Smooth muscle cell of the pulmonary artery (primary cell): ENCODE measurements at places on chromosomes 5 and 9. TPM values are rescaled to one million over a fixed set of nuclear protein-coding genes. Genes with fewer than 3 reads are reported as not detected.

MYMK gene
- not detected in 2 replicates for total RNA-seq

CAVIN4 gene
- total RNA-seq, result 1.6 TPM in 2 replicates

FIBCD1 gene
- total RNA-seq, result 7.2 and 10.7 TPM in 2 replicates

GMCL2 gene
- not detected in 2 replicates for total RNA-seq

ASTN2 gene
- 11.7 and 12.0 TPM in 2 replicates for total RNA-seq

LRRC19 gene
- total RNA-seq, result not detected in 2 replicates

C5orf63 gene
- total RNA-seq, result 1.6 and 2.4 TPM in 2 replicates

EQTN gene
- not detected in 2 replicates for total RNA-seq

PAEP gene
- not detected in 2 replicates for total RNA-seq

MAPK9 gene
- total RNA-seq, result 23.2 and 29.1 TPM in 2 replicates

TERT gene
- not detected in 2 replicates for total RNA-seq

C1QTNF2 gene
- 0.17 and 0.98 TPM in 2 replicates for total RNA-seq

CARTPT gene
- not detected in 2 replicates for total RNA-seq

ATP6V0E1 gene
- total RNA-seq, result 289 and 296 TPM in 2 replicates

PPP2R2B gene
- total RNA-seq, result 0.66 and 1.0 TPM in 2 replicates

HCN1 gene
- total RNA-seq, result under 0.01 and 0.03 TPM in 2 replicates

PRDM9 gene
- not detected in 2 replicates for total RNA-seq

SLC6A3 gene
- total RNA-seq, result not detected in 2 replicates

MSX2 gene
- total RNA-seq, result 0.83 and 3.8 TPM in 2 replicates

OTP gene
- total RNA-seq, result not detected in 2 replicates

GGTA1 gene
- total RNA-seq, result 0.10 and 0.20 TPM in 2 replicates

SAPCD2 gene
- total RNA-seq, result 2.7 and 3.7 TPM in 2 replicates

KIF4B gene
- total RNA-seq, result under 0.01 TPM in 1 of 2 replicates, not detected in the other

FAM78A gene
- total RNA-seq, result 0.69 and 0.85 TPM in 2 replicates

LCN10 gene
- 0.33 TPM in 1 of 2 replicates, not detected in the other for total RNA-seq

PCA3 gene
- total RNA-seq, result 0.07 and 0.13 TPM in 2 replicates

NDUFS4 gene
- 70.5 and 76.0 TPM in 2 replicates for total RNA-seq

NUTM2F gene
- total RNA-seq, result not detected in 2 replicates

PLAC8L1 gene
- 0.20 and 0.52 TPM in 2 replicates for total RNA-seq

CYLC2 gene
- total RNA-seq, result not detected in 2 replicates

IFNB1 gene
- not detected in 2 replicates for total RNA-seq

CRHBP gene
- 0.33 and 3.7 TPM in 2 replicates for total RNA-seq

PCDHB16 gene
- total RNA-seq, result 0.50 and 0.59 TPM in 2 replicates

NPR3 gene
- 37.5 and 43.4 TPM in 2 replicates for total RNA-seq

CD180 gene
- not detected in 2 replicates for total RNA-seq

SV2C gene
- under 0.01 TPM in 1 of 2 replicates, not detected in the other for total RNA-seq

RPS23 gene
- total RNA-seq, result 1,788 and 2,435 TPM in 2 replicates

ADCY2 gene
- 0.07 TPM in 1 of 2 replicates, not detected in the other for total RNA-seq

ARAP3 gene
- total RNA-seq, result 4.8 and 11.8 TPM in 2 replicates

HTR4 gene
- total RNA-seq, result 0.07 and 3.3 TPM in 2 replicates

GOLM1 gene
- total RNA-seq, result 43.6 and 66.2 TPM in 2 replicates

SPATA31E1 gene
- not detected in 2 replicates for total RNA-seq

OR1Q1 gene
- total RNA-seq, result 0.59 TPM in 1 of 2 replicates, not detected in the other

ZBTB34 gene
- 7.8 and 7.9 TPM in 2 replicates for total RNA-seq

THG1L gene
- 16.6 and 24.0 TPM in 2 replicates for total RNA-seq

JMY gene
- total RNA-seq, result 16.5 and 18.2 TPM in 2 replicates

CNTNAP3 gene
- total RNA-seq, result 6.4 and 17.7 TPM in 2 replicates

PITX1 gene
- 0.78 and 3.5 TPM in 2 replicates for total RNA-seq

DDX4 gene
- total RNA-seq, result not detected in 2 replicates

TNFSF15 gene
- 0.03 and 13.4 TPM in 2 replicates for total RNA-seq

ARL14EPL gene
- total RNA-seq, result not detected in 2 replicates

APBA1 gene
- total RNA-seq, result 14.5 and 21.8 TPM in 2 replicates

SPOCK1 gene
- 305 and 1,070 TPM in 2 replicates for total RNA-seq

C6 gene
- total RNA-seq, result 0.26 TPM in 1 of 2 replicates, not detected in the other

WNT8A gene
- not detected in 2 replicates for total RNA-seq

CFAP77 gene
- 0.13 TPM in 2 replicates for total RNA-seq

CDKN2B-AS1 gene
- total RNA-seq, result 1.3 and 1.8 TPM in 2 replicates

CDC23 gene
- 19.5 and 21.6 TPM in 2 replicates for total RNA-seq
